ENCODE measurements at places on chromosomes 5 and 9.
A peak's percentile ranks its signal among the peaks of the same experiment; 100 is the strongest.

GRCh38 chr5:62791059-62791458 is 212.4 kb downstream of the LRRC70 start:
- DNase-seq = no peak

- peak; percentile 3 for DNase-seq
Measured at GRCh38 chr9:134617246-134617645, 24.4 kb upstream of the COL5A1 start.

DNA sequence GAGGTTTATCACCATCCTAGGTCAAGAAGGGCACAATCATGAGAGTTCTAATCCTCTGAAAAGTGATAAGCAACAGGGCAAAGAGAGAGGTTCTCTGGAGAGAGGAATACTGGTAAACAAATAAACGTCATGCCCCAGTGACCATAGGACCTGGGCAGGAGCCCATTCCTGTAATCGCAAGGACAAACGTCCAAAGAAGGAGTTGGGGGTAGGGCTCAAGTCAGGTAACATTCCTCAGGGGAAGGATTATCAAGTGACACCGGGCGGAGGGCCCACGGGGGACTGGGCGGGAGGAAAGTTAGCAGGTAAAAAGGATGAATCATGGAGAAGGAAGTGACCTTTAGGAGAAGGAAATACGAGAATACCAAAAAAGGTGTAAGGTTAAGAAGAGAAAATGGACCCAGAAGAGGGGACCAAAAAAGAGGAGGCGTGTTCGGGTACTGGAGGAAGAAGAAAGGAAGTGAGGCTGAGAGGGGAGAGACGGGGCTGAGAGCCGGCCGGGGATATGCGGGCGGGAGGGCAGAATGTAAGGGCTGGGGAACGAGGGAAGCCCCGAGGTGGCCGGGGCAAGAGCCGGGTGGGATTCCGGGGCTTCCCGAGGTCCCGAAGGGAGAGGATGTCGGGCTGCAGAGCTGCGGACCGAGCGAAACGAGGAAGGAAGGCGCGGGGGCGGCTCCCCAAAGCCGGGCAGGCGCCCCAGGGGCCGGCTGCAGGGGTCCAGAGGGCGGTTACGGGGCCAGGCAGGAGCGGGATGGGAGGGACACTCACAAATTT is 583 bp downstream of the DIAPH1 start:
- peak; percentile 79 for DNase-seq

GRCh38 chr5:159430361-159431012 is 100.2 kb upstream of the IL12B start:
- DNase-seq = no peak

GRCh38 chr9:111806259-111806658 is 11.5 kb upstream of the SHOC1 start:
- DNase-seq = no peak

DNA sequence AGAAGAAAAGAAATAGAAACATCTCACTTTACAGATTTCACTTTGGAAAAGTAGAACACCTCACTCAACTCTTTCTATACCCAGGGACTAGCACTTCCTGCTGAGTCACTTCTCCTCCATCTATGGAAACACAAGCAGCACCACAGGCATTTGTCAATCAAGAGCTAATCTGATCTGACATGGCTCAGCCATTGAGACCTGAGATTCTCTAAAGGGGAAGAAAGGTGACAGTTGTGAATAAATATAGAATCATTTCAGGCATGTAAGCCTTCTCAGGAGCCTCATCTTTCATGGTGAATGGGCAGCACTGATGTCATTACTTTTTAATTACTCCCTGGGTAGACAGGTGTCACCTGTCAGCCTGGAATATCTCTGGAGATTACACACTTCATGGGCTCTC is 559.8 kb downstream of the HINT1 start:
- DNase-seq = no peak

GRCh38 chr9:120532475-120532874 is 47.5 kb downstream of the CDK5RAP2 start:
- DNase-seq = no peak

- DNase-seq = no peak
Measured at GRCh38 chr5:128052780-128053179, 30.8 kb upstream of the SLC12A2 start.

DNA sequence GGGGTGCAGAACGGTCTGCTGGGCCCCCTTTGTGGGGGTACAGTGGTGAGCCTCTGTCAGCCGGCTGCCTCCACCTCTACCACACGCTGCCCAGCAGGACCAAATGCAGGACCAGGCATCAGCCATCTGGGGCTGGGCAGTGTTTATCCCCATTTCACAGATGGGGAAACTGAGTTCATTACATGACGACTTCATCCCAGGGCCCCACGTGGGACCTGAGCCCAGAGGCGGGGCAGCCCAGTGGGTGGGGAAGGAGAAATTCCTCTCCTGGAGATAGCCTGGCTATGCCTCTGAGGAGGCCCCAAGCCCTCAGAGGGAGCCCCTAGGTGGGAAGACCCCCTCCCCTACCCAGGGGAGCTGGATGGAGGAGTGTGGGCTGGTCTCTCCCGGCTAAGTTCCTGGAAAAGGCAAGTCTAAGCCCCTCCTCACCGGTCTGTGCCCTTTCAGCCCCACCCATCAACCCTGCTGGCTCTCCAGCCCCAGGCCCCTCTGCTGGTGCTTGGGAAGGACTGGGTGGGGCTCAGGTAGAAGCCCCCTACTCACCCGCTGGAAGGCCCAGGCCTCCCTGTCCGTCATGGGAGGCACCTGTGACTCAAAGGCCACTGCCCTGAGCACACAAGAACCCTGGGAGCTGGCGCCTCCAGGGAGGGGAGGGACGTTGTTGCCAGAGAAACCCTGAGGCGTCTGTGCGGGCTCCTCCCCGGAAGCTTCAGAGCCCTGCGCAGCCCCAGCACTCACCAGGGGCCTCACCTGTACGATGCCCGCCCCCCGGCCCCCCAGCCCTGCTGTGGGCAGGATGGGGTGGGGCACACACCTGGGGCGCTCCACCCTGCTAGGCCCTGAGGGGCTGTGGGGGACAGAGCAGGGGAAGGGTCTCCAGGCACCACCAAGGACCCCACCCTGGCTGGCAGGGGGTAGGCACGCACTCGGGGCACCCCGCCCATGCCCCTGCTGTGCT is 7.4 kb upstream of the CCDC187 start:
- DNase-seq = peak; percentile 27

- no peak for DNase-seq
Measured at GRCh38 chr9:125372441-125373226, 111.0 kb downstream of the GAPVD1 start.

DNA sequence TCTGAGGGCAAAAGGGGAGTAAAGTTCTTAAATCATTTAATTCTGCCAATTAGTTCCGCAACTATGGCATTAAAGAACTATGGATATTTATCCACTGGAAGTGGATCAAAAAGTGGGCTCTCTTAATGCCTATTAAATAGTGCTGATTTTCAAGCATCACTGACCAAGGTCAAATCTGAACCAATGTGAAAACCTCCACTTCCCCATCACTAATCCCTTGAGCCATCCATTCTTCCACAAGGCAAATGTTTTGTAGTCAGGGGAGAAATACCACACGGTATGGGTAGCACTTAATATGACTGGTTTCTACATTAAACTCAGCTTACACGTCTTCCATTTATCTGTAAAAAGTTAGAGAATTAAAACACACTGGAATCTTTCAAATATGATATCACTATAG is 57.6 kb downstream of the MLLT3 start:
- DNase-seq = no peak

DNA sequence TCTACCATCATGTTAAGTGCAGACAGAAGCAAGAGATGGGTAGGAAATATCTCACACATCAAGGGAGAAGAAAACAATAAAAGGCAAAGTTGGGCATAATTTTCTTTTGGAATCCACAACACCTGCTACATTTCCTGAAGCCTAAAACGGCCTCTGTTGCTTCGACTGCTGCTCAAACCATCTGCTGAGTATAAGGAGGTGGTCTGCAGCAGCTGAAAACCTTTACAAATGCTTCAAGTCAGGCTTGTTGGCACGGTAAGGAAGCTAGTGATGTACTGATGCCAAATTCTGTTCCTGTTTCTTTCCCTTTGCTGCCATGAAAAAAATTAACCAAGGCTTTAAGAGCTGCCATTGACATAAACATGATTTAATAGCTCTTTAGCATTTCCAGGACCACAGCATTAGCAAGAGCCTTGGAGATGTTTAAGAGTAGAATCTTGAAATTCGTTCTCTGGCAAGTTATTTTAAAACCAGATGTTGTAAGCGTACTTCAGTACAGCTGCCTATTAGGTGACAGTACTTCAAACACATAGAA is 75.6 kb downstream of the DMRTA1 start:
- DNase-seq = no peak

DNA sequence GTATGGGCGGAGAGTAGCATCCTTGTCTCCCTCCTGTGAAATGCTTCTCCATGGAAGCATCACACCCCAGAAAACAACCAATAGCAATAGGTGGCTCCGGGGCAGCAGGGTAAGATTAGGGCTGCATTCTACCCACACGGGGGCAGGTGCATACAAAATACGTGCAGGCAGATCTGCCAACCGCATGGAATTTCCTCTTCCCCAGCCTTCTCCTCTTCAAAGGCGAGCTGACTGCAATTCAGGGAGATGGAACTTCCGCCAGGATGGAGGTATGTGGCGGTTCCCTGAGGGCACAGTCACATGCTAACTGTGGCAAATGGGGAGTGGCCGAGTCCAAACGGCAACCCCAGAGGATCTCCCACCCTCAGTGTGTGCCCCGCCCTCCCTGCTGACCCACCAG is 81.5 kb downstream of the LMNB1 start:
- no peak for DNase-seq

DNA sequence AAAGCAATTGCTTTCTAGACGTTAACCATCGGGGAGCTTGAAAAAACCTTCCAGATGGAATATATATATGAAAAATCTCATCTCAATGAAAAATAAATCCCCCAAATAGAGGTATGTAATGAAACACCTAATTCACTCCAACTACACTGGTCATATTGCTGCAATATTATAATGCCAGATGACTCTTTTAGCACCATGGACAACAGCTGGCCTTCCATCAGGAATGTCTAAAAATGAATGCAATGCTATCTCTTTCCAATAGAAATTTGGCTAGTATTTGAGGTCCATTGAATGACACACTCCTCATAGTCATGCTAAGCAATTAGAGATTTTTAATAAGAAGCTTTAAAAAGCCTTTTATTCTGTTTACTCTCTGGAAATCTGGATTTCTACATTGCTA is 340.2 kb upstream of the BRINP1 start:
- DNase-seq = no peak

DNA sequence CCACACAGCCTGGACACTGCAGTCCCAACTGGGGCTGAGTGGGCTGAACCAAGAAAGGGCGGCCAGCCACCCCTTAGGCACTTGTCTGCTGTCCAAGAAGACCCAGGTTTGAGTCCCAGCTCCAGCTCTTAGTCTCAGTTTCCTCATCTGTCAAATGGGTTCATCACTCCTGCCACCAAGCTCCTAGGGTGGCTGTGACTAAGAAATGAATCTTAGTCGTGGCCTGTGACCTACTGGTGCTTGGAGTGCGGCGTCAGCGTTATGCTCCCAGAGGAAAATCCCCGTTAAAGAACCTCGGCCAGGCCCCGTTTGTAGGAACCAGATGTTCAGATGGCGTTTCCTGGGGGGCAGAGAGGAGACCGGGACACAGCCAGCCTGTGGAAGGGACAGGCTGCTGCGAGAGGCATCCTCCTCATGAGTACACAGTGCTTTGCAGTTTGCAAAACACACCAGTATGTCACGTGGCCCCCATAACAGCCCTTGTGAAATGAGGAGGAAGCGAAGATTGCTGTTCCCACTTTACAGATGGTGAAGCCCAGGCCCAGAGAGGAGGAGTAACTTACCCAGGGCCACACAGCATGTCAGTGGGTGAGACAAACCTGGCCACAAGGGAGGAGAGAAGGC is 3.3 kb downstream of the FIBCD1 start:
- no peak for DNase-seq

- no peak for DNase-seq
Measured at GRCh38 chr9:106478312-106478711, 384.7 kb upstream of the ZNF462 start.

DNA sequence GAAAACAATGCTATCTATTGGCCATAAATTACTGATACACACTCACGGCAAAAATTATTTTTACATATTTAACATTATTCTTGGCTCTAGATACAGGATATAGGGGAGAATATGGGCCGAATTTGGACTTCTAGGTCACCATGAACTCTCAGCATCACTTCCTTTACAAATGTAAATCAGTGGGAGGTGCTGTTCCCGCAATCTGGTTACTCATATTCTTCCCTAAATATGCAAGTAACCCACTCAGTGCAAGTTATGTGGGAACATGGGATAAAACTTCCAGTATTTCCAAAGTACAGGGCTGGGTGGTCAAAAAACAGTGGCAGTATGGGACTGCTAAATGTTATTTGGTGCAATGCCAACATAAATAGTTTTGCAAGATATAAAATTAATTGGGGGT is 145.6 kb downstream of the PPP2R2B start:
- no peak for DNase-seq

DNA sequence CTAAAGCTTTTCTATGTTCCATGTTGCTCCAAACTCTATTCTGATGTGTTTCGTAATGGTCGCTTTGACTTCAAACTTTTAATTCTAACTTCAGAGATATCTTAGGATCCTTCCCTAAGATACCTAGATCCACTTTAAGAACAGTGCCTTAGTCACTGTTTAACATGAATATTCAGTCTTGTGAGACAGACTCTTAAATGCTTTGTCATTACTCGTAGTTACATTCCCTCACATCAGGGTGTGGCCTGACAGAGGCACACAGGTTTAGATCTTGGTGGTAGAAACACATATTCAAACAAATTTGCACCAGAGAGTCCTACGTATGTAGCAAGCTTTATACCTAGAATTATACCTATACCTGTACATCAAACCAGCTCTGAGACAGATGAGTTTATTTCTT is 687.0 kb upstream of the C9orf72 start:
- DNase-seq = no peak

- peak; percentile 90 for DNase-seq
Measured at GRCh38 chr5:140251527-140251973, 51.4 kb downstream of the PFDN1 start.

DNA sequence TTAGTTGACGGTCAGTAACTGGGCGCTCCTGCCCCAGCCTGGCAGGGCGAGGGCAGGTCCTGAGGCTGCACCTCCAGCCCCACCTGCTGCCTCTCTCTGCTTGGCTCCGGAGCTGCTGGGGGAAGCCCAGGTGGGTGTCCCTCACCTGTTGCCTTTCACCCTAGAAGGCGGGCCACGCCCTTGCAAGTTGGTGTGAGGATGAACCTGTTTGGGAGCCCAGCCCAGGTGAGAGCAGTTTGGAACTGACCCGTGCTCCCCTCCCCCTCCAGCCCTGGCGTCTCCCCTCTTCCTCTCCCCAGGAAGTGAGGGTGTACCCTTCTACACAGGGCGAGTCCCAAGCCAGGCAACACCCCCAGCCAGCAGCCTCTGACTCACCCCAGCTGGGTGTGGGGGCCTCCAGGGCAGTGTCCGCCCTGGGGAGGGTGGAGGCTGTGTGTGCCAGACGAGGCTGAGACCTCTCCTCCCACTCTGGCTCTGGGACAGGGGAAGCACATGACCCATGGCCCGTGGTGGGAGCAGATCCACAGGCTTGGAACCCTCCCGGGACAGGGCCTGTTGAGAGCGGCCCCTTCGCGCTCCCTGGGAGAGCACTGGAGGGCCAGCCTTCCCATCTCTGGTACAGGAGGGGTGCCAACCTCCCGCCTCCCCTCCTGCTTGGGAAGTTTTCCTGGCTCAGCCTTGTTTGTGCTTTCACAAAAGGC is 10.4 kb downstream of the LRRC8A start:
- peak; percentile 29 for DNase-seq
